Activated naive CD8-positive, alpha-beta T cell treated with anti-CD3 and anti-CD28 coated beads for 36 hours (primary cell): ENCODE measurements at places on chromosomes 2 and 18. TPM values are rescaled to one million over a fixed set of nuclear protein-coding genes. Genes with fewer than 3 reads are reported as not detected.

The CCDC68 gene
- total RNA-seq: not detected

The SIX2 gene
- total RNA-seq: not detected

The CCDC150 gene
- total RNA-seq: 9.4 TPM

The SLC38A11 gene
- not detected for total RNA-seq

The NPHP1 gene
- total RNA-seq: 1.9 TPM
